HFF-Myc (cell line): ENCODE measurements at places on chromosomes 2 and 18.
A peak's percentile ranks its signal among the peaks of the same experiment; 100 is the strongest.

DNA sequence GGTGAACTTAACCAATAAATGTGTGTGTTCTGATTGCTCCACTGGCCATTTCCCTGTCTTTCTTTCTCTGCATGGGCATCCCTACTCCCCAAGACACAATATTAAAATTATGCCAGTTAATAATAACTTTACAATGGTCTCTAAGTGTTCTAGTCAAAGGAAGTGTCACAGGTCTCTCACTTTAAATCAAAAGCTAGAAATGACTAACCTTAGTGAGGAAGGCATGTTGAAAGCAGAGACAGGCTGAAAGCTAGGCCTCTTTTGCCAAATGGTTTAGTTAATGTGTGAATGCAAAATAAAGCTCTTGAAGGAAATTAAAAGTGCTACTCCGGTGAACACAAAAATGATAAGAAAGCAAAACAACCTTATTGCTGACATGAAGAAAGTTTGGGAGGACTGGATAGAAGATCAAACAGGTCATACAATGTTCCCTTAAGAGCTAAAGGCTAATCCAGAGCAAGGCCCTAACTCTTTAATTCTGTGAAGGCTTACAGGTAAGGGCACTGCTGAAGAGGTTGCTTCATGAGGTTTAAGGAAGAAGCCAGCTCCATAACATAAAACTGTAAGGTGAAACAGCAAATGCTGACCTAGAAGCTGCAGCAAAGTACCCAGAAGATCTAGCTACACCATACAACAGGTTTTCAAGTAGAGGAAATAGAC, 44.0 kb upstream of the ARHGAP15 start:
- DNase-seq, result no peak

- no peak for DNase-seq
Measured at GRCh38 chr2:127047716-127048617, 59.0 kb downstream of the BIN1 start.

DNA sequence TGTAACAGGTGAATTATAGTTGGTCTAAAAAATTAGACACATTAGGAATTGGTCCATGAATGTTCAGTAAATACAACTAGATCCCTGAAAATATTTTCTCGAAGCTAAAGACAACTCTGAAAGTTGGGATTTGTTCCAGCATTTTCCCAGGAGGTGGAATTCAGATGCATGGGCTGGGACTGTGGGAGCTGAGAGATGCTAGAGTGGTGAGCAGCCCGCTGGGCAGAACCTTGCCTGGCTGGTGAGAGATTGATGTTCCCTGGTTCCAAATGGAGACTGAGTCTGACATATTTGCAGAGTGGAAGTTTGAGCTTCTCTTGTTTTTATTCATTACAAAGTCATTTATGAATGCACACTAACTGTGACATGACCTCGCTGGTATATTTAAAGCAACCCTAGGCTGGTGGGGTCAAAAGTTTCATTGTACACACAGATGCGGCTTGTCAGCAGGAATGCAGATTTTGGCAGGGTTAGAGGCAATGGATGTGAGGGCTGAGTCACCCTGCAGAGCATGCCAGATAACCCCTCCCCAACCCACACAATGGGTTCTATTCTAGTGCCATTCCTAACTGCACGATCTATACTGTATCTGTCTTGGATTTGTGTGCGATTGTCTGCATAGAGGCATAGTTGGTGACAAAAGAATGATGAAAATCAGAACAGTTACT, 23.5 kb upstream of the TMEM178A start:
- DNase-seq, result peak; percentile 46

GRCh38 chr2:115609978-115610377, 1167.5 kb downstream of the DPP10 start:
- DNase-seq, result no peak

DNA sequence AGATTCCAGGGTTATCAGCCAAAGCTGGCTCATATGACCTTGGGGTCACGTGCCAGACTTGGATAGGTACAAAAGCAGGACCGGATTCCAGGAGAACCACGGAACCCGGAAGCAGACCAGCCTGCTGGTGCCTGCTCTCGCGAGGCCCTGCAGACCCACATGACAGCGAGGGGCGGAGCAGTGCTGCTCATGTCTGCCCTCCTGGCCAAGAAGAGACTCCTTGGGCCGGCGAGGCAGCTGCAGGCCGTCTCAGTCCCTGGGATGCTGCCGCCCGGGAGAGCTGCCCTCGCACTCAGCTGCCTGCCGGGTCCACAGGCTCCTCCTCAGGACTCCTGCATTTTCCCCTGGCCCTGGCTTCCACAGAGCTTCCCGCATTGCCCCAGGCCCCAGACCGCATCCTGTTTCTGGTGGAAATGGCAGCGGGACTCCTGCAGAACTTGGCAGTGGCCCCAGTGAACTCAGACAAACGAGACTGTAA, 739.5 kb downstream of the SOCS6 start:
- DNase-seq, result no peak

- no peak for DNase-seq
Measured at GRCh38 chr18:22348521-22349316, 69.0 kb downstream of the CTAGE1 start.

DNA sequence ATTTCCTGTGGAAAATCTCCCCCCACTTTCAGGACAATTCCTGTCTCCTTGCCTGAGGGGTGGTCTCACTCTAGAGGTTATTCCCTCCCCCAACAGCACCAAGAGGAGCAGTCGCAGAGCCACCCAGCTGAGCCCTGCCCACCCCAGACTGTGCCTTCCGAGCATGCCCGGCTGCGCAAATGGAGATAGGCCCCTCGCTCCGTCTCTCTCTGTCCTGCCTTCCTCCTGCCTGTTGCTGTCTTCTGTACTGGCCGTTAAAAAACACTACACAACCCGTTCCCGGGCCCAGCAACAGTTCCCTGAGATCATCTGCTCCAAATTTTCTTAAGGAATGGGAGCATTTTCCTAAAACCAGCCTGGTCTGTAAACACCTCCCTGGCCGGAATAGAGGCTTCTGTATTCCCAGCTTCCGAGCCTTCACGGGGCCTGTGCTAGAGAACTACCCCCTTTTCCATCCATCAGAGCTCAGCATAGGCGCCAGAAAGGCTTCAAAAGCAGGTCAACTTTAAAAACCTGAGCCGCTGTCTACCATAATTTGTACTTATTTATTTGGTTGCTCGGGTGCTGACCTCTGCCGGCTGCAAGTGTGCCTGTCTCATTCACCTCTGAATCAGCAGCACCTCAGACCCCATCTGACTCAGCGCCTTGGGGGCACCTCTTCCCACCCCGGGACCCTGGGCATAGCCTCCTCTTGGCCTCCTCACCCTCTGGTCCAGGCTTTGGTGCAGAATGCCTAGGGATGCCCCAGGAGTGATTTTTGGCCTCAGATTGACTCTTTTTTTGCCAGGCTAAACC, 159.4 kb downstream of the PXDN start:
- no peak for DNase-seq

DNA sequence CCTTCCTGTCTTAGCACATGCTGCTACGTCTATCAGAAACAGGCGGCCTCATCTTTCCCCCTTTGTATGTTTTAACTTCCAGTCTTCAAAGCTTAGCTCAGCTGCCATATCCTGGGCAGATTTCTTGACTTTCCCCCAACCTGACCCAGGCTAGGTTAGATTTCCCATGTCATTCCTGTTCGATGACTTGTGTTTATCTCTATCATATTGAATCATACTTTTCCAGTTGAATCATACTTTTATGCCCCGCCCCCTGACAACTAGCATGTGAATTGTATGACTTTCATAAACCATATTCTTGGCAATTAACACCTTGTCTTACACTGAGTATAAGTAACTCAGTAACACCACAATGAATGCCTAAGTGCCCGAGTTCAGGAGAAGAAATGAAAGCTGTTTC, 128.3 kb downstream of the CYRIA start:
- DNase-seq, result no peak

GRCh38 chr2:62641410-62641843, 64.1 kb upstream of the EHBP1 start:
- no peak for DNase-seq

DNA sequence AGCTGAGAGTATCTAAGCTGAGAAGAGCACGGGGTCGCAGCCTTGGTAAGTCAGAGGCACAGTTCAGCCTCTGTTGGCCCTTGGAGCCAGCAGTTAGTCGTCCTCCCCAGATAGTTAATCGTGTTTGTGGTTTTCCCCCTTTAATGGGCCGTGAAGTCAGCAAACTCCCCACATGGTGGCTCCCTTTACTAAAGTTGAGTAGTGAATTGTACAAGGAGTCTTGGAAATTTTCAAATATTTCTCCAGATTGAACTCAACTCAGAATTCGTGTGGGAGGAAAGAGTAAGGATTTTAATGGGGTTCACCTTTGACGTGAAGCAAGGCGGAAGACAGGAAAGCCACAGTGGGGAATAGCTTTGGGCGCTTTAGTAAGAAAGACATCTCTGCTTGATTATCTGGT, 2.4 kb upstream of the ADCYAP1 start:
- DNase-seq, result no peak

- no peak for DNase-seq
Measured at GRCh38 chr2:167196461-167197252, 308.4 kb downstream of the XIRP2 start.

GRCh38 chr2:79862756-79863155, 349.9 kb downstream of the CTNNA2 start:
- no peak for DNase-seq
